ENCODE measurements at places on chromosomes 5 and 9. TPM values are rescaled to one million over a fixed set of nuclear protein-coding genes. Genes with fewer than 3 reads are reported as not detected.

The EXOSC2 gene
- total RNA-seq: 29.4 TPM

The ZFP37 gene
- 0.73 TPM for total RNA-seq

The HMMR gene
- total RNA-seq: 60.4 TPM

The UQCRQ gene
- total RNA-seq: 135 TPM

The GIN1 gene
- 6.5 TPM for total RNA-seq

The HMCN2 gene
- total RNA-seq: under 0.01 TPM

The ENC1 gene
- 8.1 TPM for total RNA-seq

The ALDH1A1 gene
- total RNA-seq: 0.20 TPM

The ROPN1L gene
- total RNA-seq: 1.1 TPM

The THBS4 gene
- 0.59 TPM for total RNA-seq

The SPATA31D4 gene
- total RNA-seq: not detected

The TMEM141 gene
- total RNA-seq: 31.3 TPM

The GRM6 gene
- total RNA-seq: not detected

The WDR31 gene
- 0.98 TPM for total RNA-seq

The ZNF169 gene
- 4.3 TPM for total RNA-seq

The PFN3 gene
- 1.1 TPM for total RNA-seq

The SLC22A5 gene
- 5.1 TPM for total RNA-seq

The PLAC8L1 gene
- 0.20 TPM for total RNA-seq

The SPAG8 gene
- 2.2 TPM for total RNA-seq

The SLC46A2 gene
- not detected for total RNA-seq

The SLC6A3 gene
- total RNA-seq: under 0.01 TPM

The ENTPD2 gene
- not detected for total RNA-seq

The SPAAR gene
- 0.20 TPM for total RNA-seq

The CCDC171 gene
- 2.7 TPM for total RNA-seq

The PRDM9 gene
- not detected for total RNA-seq

The IL7R gene
- 0.37 TPM for total RNA-seq

The INSL6 gene
- total RNA-seq: not detected

The CRHBP gene
- not detected for total RNA-seq

The RANBP3L gene
- not detected for total RNA-seq

The LTC4S gene
- total RNA-seq: not detected

The SV2C gene
- not detected for total RNA-seq

The WNT8A gene
- not detected for total RNA-seq

The TICAM2 gene
- 6.2 TPM for total RNA-seq

The ZNF483 gene
- 0.78 TPM for total RNA-seq

The RGS7BP gene
- total RNA-seq: not detected

The SLC1A3 gene
- 10.3 TPM for total RNA-seq

The CEP72 gene
- 3.7 TPM for total RNA-seq

The KIAA0825 gene
- 6.2 TPM for total RNA-seq

The PRKACG gene
- total RNA-seq: not detected

The TGFBI gene
- 386 TPM for total RNA-seq

The MOB3B gene
- total RNA-seq: under 0.01 TPM

The QRFP gene
- not detected for total RNA-seq

The NTNG2 gene
- total RNA-seq: 0.37 TPM

The TEK gene
- 0.73 TPM for total RNA-seq

The SPINK9 gene
- not detected for total RNA-seq

The CYSRT1 gene
- total RNA-seq: 0.37 TPM

The OLFML2A gene
- 47.8 TPM for total RNA-seq

The CARTPT gene
- not detected for total RNA-seq

The WNK2 gene
- not detected for total RNA-seq

The TSSK1B gene
- total RNA-seq: 0.20 TPM

The SOX30 gene
- not detected for total RNA-seq

All from subcutaneous preadipocyte (primary cell).